ENCODE measurements at places on chromosomes 3 and 15.

GRCh38 chr3:141368062-141368924 lies at the start of gene ZBTB38:
Gene ZBTB38, plus strand, starts transcription at chr3:141368504. Its CDS starts 73,885 bp downstream, at chr3:141442389.
- peak; percentile 86 for DNase-seq

DNA sequence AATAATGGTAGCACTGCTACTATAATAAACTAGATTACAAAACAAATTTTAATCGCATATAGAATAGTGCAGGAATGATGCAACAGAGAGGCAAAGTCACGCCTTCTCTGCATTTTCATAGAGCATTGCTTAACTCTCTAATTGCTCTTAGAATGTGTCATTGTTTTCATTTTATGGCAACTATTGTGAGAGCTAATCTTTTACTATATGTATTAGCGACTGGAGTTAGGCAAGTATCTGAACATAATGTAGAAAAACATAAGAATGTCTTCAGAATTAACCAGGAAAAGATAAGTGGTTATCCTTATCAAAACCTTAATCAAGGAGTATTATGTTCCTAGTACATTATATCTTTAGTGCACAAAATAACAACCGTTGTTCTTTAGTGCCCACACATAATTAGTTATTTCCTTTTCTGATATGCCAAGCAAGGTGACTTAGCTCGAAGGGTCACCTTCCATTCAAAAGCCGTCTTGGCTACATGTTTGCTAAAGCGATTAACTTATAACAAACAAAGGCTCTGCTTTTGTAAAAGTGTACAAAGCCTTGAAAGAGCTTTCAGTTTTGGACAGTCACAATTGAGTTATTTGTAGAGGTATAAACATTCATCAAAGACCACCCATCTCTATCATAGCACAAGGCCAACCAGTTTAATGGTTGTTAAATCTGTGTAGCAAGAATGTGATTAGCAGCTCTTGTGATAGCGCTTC lies 1328.9 kb downstream of the ROBO2 start:
- no peak for DNase-seq

- DNase-seq = no peak
These were observed 6.0 kb downstream of the CCDC80 start for GRCh38 chr3:112634786-112635541.

DNA sequence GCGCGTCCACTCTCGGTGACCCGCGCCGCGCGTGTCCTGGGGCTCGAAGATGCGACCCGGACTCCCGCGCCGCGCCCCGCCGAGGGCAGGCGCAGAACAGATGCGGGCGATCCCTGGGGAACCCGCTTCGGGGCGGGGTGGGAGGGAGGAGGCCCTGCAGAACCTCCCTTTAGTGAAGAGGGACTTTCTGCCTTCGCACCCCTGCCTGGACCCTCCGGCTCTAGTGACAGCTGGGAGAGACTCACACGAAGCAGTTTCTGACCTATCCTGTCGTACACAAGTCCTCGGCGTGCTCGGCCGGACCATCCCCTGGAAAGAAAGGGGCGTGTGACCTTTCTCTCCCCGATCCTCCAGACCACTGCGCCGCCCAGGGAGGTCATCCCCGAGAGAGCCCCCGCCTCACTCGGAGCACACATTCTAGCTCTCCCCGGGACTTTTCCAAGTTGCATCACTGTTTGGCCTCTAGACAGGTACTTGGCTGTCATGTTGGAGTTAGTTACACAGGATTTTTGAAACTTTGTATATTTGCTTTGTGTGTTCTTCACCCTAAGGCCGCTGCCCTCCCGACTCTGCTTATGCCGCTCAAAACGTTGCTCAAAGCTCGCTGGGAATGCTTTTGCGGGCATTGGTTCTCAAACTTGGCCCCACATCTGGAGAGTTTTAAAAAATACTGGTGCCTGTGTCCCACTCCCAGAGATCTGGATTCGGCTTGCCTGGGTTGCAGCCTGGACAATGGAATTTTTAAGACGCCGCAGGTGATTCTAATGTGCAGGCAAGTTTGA lies 582 bp downstream of the CGNL1 start:
- no peak for DNase-seq

GRCh38 chr3:58528629-58529028 lies 8.4 kb downstream of the ACOX2 start:
- no peak for DNase-seq

DNA sequence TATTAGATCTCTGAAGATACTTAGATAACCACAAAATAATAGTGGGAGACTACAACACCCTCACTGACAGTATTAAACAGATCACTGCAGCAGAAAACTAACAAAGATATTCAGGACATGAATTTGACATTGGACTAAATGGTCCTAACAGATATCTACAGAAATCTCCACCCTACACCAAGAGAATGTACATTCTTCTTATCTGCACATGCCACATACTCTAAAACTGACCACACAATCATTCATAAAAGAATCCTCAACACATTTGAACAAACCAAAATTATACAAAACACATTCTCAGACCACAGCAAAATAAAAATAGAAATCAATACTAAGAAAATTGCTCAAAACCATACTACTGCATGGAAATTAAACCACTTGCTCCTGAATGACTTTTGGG lies 116.3 kb downstream of the DTWD1 start:
- no peak for DNase-seq

- DNase-seq = no peak
These were observed 3.1 kb downstream of the SLC35A5 start for GRCh38 chr3:112564940-112565305.

- no peak for DNase-seq
These were observed 10.2 kb upstream of the C15orf61 start for GRCh38 chr15:67510597-67511190.

- DNase-seq = no peak
These were observed 493.8 kb upstream of the NECTIN3 start for GRCh38 chr3:110577854-110578253.

DNA sequence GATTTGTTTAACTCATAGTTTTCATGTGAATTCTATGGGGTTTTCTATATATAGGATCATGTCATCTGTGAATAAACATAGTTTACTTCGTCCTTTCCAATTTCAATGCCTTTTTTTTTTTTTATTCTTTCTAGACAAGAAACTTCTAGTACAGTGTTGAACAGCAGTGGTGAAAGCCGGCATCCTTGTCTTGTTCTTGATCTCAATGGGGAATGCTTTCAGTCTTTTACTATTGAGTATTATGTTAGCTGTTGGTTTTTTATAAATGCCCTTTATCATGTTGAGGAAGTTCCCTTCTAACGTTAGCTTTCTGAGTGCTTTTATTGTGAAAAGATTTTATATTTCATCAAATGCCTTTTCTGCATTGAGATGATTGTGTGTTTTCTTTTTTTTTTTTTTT lies 69.0 kb downstream of the SLMAP start:
- DNase-seq = no peak

DNA sequence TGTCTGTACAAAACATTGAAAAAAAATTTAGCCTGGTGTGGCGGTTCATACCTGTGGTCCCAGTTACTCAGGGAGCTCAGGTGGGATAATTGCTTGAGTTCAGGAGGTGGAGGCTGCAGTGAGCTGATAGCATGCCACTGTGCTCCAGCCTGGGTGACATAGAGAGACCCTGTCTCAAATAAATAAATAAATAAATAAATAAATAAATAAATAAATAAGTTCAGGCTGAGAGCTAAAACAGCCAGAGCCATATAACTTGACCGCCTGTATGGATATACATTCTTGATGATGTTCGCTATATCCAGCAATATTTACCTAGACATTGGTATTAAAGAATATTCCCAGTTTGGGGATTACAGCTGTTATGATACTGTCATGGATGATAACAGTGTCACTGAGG lies 146.9 kb downstream of the KCNH8 start:
- no peak for DNase-seq

DNA sequence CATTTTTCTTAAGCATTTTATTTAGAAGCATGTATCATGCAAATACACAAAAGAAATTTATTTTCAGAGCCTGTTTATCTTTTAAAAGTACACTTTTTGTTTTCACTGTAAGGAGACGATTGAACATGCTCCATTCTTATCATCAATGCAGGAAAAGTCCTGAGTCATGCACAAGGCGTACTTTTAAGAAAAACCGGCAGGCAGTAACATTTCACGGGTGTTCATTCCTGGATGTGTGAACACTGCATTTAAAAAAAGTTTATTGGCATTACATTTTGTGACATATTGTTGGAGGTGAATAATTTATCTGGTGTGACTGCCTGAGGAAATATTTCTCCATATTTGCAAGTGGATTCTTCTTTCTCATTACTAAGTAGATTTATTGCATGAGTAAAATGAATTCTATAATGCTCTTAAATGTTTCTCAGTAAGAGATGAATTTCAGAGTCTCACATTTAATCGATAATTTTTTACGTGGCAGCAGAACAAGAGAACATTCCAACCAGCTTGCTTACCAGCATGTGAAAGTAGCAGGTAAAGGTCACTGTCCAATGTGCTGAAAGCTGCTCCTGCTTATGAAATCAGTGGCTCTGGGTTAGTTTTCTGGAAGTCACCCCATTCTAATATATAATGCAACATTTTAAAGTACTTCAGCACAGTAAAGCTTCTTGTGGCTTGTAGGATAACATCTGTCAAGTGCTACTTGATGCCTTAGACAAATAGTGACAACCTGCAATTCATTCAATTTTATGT lies 87.0 kb downstream of the SV2B start:
- no peak for DNase-seq

GRCh38 chr3:55631766-55632331 lies 144.7 kb upstream of the WNT5A start:
- no peak for DNase-seq

DNA sequence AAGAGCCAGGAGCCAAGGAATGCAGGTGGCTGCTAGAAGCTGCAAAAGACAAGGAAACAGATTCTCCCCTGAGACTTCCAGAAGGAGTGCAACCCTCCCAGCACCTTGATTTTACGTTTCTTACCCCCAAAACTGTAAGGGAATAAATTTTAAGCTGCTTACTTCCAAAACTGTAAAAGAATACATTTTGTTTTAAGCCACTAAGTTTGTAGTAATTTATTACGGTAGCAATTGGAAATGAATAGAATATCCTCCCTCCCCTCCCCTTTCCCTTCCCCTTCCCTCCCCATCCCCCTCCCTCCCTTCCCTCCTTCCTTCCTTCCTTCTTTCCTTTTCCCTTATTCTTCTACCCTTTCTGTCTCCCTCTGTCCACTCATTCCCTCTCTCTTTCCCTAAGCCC lies 203.7 kb upstream of the CFAP20DC start:
- DNase-seq = no peak

- DNase-seq = no peak
These were observed 167.8 kb downstream of the FOXP1 start for GRCh38 chr3:71415681-71416122.

- no peak for DNase-seq
These were observed 18.8 kb downstream of the ATG7 start for GRCh38 chr3:11290743-11291680.

GRCh38 chr15:70741107-70741531 lies 22.2 kb downstream of the UACA start:
- no peak for DNase-seq

GRCh38 chr3:64653101-64653500 lies 34.7 kb downstream of the ADAMTS9 start:
- no peak for DNase-seq

DNA sequence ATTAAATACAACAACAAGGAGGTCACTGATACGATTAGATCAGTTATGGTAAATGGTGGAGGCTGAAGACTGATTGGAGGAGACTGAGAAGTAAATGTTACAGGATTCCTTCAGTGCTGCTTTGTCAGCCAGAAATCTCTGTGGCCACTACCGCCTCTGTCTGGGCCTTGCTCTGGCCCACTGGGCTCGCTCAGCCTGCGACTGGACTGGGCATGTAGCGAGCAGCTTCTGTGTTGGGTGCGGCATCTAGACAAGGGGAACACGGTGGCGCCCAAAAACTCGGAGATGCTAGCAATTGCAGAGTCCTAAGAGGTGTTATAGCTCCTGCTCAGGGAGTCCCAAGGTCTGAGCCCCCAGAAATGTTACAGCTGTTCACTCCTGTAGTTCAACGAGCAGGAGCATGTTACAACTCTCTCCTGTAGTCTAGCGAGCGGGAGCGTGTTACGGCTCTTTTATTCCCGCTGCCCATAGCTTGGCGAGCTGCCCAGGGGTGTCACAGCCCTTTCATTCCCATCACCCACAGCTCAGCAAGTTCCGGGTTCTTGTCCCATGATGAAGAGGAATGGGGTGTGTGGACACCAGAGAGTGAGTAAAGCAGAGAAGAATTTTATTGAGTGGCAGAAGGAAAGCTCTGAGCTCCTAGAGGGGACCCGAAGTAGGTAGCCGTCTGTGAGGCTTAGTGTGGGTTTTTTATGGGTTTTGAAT lies 24.7 kb downstream of the SLC15A2 start:
- no peak for DNase-seq

DNA sequence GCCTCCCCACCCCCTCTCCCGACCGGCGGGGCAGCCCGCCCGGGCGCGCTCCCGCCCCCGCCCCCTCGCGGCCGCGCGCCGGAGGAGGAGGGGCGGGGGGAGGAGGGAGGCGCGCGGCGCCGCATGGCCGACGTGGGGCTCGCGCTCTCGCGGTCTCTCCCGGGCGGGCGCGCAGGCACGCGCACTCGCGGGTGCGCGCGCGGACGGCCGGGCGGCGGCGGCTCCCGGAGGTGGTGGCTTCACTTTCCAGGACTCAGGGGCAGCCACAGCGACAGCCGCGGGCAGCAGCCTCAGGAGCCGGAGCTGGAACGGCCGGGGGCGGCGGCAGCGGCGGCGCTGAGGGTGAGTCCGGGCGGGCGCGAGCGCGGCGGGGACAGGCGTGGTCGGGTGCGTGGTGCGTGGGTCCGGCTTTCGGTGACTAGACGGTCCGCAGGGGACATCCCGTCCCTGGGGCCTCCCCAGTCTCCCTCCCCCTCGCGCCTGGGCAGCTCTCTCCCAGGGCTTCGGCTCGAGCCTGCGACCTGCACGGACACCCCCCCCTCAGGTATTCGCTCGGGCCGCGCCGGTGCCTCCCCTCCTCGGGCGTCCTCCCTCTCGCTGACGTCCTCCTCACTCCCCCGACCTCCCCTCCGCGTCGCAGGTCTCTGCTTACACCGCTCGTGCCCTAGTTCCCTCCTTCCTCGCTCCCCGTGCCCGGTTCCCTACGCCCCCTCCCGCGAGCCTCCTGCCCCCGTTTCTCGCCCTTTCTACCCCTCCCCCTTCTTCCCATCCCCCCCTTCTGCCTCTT lies at the start of gene UBE2E2:
UBE2E2 (plus strand) TSS at position 407 of the 787 bp plus-strand sequence.
- DNase-seq = peak; percentile 67

DNA sequence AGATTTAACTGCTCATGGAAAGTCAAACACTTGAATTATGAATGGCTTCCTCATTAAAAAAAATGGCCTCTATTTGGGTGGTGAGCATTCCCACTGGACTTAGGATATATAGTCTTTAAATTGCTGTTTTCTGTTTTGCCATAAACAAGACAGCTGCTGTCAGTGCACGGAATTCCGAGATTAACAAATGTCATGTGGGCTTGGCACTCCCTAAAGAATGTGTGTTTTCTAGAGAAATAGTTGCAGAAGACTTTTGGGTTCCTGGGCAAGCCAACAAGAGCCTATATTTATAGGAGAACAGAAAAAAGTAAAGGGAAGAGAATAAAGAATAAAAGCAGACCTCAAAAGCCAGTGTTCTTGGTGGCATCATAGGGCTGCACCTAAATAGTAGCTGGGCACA lies 13.6 kb upstream of the TFG start:
- no peak for DNase-seq

- DNase-seq = no peak
These were observed 107.9 kb downstream of the LRTM1 start for GRCh38 chr3:54819946-54820345.

- no peak for DNase-seq
These were observed 22.7 kb downstream of the DGKG start for GRCh38 chr3:186339180-186339918.
